Activated CD4-positive, alpha-beta T cell treated with anti-CD3 and anti-CD28 coated beads, Interleukin-2, Interleukin-6, amounts not matched to agents 100 ng/mL and 50 ng/mL, durations not matched to agents 16 hours and 8 hours (primary cell): ENCODE measurements at places on chromosomes 1 and 21.

DNA sequence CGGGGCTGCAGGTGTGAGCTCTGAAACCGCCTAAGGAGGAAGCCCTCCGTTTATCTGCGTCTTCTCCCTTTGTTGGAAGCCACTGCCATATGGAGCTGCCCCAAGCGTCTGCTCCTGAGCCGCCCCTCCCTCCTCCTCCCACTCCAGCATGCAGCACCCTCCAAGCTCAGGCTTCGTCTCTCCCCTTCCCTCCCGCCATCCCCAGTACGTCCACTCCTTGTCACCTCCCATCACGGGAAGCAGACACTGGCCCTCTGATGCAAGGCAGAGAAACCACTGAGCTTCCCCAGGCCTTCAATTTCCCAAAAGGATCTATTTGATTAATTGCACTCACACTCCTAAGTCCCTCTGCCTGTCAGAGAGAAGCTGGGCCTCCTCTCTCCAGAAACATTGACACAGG lies 52.5 kb downstream of the NFASC start:
- DNase-seq = no peak

DNA sequence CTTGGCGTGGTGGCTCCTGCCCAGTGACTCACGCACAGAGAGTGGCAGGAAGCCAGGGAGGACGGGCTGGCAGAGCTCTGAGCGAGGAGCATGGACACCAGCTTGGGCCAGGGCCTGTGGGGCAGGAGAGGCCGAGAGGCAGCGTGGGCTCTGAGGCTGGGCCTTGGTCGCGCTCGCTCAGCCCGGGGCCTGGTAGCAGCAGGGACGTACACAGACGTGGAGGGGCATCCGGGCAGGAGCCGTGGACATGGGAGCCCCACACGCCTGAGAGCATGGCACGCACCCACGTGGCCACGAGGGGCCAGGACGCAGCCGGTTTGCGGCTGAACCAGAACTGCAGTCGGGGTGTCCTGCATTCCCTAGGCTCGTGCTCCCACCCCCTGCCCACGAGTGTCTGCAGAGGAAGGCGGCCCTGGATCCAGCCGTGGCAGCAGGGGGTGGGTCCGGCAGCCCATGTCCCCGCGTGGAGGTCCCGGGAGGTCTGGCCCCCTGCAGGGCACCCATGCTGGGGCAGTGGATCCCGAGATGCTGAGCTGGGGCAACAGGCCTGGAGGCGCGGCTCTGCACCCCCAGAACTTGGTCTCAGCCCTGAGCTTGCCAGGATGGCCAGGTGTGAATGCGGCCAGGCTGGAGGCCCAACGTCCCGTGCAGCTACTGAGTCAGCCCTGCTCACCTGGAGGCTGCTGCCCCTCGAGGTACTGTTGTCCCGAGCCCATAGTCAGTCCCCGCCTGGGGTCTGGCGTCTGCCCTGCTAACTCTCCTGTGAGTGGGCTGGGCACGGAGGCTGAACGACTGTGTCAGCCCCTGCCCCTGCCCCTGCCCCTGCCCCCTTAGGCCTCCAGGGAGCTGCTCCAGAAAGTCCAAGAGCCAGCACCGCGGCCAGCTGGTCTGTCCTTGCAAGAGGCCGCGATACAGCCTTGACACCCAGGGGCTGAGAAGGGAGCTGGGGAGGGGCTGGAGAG lies 61.6 kb downstream of the SLX9 start:
- DNase-seq = no peak

DNA sequence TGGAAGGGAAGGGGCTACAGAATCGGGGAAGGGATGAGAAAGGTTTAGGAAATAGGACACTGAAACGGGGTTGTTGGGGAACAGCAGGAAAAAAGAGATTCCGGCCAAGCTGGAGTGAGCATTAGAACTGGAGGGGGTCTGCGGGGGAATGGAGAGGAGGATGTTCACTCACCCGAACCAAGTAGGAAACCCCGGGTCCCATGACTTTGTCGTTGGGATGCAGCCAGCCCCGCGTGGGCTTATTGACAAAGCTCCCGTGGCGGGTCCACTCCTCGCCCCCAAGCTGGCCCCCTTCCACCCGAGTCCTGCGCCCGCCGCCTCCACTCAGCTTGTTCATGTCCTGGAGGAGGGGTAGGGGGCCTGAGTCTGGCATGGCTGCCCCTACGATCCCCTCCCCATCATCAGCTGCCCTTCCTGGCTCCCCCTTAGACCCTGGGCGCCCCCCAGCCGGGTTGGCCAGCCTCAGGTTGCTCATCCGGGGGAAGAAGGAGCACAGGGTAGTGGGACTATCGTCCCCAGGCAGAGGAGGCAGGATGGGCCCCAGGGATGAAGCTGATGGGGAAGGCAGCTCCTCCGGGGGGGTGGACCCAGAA lies 591 bp downstream of the SHC1 start:
- DNase-seq = no peak

GRCh38 chr1:42736152-42736551 lies 3.9 kb downstream of the CLDN19 start:
- peak; percentile 11 for DNase-seq

- no peak for DNase-seq
Measured at GRCh38 chr1:154765970-154766369, 104.1 kb downstream of the KCNN3 start.

DNA sequence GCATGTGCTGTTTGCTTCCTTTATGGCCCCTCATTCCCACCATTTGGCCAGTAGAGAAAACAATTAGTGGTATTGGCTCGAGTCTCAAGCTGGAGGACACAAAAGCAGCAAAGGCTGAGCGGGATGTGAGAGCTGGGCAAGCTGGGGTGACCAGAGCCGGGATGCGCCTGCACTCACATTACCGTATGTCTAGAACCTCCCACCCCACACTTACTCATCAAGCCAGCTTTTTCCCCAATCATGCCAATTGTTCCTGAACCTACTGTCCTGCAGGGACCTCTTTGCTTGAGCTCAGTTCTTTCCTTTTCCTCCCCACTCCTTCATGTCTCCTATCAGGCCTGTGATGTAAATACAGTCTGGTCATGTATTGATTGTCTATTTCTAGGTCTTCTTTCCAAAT lies 45.9 kb downstream of the KIRREL1 start:
- no peak for DNase-seq

DNA sequence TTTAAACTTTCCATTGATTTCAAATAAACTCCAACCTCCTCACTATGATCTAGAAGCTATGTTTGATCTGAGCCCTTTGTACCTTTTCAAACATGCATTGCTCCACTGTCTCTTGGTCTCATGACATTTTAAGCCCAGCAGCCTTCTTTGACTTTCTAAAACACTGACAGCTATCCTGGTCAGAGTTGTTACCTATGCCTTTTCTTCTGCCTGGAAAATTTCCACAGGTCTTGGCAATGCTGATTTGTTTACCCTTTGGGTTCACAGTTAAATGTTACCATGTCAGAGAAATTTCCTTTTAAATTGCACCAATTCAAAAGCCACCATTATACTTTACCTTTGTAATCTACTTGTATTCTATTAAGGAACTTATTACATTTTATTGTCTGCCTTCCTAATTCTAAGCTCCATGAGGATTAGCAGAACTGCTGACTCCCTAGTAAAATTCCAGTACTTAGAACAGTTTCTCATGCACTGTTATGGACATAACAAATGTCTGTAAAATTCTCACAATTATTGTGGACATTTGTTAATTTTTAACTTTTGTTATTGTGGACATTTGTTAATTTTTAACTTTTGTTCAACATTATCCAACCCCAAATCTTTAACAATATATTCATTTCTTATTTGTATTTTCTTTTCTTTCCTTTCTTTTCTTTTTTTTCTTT lies 1064.4 kb downstream of the NCAM2 start:
- DNase-seq = no peak

DNA sequence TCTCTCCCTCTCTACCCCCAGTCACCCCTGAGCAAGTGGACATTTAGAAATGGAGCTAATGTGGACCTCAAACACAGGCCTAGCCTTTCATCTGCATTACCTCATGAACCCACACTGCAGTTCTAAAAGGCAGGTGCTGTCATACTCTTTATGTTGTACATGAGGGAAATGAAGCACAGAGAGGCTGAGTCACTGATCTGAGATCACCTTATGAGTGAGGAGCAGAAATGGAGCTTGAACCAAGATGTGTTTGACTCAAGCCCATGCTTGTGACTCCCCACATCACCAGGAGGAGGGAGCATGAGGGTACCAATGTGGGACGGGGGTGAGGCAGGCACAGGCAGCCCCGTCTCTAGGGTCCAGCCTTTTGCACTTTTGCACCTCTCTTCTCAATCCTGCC lies 702.8 kb downstream of the PTPRU start:
- no peak for DNase-seq

- no peak for DNase-seq
Measured at GRCh38 chr1:181392613-181393220, 90.6 kb upstream of the CACNA1E start.

- DNase-seq = no peak
Measured at GRCh38 chr1:198575292-198575691, 34.8 kb upstream of the ATP6V1G3 start.

DNA sequence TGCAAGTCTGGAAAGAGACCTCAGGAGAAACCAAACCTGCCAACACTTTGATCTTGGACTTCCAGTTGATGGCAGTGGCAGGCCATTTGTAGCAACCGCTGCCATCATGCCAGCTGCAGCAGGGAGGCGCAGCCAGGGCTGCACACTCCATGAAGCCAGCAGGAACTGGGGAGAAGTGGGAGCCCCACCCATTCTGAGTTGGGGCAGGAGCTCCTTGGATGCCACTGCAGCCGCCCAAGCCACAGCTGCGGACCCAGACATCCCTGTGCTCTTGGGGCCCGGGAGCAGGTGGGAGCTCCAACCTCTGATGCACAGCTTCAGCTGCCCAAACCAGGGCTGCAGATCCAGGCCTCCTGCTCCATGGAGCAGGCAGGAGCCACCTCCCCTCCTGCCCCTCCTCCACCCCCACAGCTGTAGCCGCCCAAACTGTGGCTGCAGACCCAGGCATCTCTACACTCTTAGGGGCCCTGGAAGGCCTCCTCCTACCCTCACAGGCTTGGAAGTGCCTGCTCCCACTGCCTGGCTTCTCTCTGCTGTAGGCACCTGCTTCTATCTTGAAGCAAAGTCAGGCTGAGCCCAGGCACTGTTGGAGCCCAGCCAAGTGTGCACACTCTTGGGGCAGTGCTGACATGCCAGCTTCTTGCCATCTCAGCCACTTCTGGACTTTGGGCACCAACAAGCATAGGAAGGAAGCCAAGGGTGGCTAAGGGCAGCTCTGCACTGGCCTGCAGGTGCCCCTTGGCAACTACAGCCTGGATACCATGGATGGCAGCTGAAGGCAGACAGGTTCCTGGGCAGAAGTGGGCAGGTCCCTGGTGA lies 20.0 kb upstream of the DISP1 start:
- DNase-seq = no peak

- peak; percentile 83 for DNase-seq
Measured at GRCh38 chr21:34807146-34807880, 138.5 kb downstream of the CLIC6 start.
